Osteoblast (primary cell): ENCODE measurements at places on chromosomes 5 and 9. TPM values are rescaled to one million over a fixed set of nuclear protein-coding genes. Genes with fewer than 3 reads are reported as not detected.
A peak's percentile ranks its signal among the peaks of the same experiment; 100 is the strongest.

DNA sequence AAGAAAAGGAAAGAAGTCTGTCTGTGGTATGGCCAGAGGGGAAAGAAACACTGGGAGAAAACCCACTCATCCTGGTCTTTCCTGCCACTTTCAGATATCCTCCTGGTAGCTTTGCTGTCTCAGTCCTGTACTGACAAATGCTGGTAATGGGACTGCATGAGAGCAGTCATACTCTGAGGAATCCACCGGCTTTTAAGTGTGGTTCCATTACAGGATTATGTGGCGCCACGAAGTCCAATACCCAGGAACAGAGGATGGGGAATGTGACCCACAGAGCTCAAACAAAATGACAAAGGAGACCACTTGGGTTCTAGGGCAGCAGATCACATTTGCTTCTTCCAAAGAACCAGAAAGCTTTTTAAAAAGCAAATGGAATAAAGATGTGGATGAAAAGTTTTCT, 26.3 kb upstream of the FBP1 start:
- no peak for DNase-seq

DNA sequence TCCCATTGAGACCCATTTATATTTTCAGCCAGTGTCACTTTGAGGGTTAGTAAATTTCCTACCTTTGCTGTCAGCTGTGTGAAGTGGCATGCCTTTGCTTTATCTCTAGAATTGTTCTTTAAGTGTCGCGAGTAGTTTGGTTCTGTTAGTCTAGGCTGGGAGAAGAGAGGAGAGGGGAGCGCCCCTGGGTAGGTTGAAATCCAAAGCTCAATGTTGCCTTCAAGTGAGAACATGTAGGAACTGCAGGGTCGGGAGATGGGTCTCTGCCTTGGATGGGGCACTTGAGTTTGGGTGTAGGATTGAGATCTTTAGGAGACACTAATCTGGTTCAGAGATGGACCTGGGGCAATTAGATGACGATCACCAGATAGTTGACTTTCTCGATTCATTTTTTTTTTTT, 46.3 kb downstream of the STC2 start:
- DNase-seq, result peak; percentile 80

GRCh38 chr9:132061526-132061925, 18.1 kb downstream of the MED27 start:
- no peak for DNase-seq

DNA sequence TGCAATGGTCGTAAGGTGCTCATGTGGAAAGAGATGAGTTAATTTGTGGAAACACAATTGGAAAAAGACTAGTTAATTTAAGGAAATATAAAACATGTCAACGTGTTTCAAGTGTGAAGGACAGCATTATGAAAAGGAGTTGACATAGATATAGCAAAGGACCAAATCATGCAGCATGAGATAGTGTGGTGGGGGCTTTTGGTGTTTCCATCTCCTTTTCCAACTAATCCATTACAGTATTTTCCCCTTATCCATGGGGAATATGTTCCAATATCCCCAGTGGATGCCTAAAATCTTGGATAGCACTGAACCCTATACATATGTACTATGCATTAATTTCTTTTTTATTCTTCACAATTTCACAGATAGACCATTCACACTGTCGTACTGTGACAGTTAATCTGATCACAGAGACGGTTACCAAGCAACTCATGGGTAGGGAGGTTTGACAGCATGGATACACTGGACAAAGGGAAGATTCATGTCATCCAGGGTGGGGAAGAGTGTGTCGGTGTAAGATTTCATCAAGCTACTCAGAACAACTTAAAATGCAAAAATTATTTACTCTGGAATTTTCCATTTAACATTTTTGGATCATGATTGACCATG, 238.6 kb downstream of the CDH12 start:
- DNase-seq, result no peak

DNA sequence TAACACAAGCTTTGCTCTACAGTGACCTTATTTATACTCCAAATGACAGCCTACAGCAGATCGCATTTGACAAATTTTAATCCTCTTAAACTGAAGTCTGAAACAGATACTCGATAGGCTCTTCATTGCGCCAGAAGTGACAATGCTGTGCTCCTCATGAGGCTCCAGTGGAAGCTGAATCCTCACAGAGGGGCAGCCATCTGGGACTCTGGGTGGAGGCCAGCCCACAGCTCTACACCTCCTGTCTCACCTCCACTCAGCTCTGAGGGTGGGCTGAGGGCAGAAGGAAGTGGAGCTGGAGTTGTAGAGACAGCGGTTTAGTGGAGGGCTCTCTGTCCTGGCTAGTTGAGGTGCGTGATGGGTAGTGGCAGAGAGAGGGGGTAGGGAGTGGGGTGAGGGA, 283.3 kb upstream of the ANKRD55 start:
- no peak for DNase-seq

DNA sequence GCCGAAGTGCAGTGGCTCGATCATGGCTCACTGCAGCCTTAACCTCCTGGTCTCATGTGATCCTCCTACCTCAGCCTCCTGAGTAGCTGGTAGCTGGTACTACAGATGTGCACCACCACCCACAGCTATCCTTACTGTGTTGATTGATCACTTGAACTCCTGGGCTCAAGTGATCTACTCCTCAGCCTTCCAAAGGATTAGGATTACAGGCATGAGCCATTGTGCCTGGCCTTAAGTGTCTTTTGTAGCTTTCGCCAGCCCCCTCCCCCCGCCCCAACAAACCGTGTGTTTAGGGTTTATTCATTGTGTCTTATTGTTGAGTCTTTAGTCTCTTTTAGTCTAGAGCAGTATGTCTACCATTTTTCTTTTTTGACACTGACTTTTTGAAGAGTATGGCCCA, 33.1 kb downstream of the SPIN1 start:
- no peak for DNase-seq

DNA sequence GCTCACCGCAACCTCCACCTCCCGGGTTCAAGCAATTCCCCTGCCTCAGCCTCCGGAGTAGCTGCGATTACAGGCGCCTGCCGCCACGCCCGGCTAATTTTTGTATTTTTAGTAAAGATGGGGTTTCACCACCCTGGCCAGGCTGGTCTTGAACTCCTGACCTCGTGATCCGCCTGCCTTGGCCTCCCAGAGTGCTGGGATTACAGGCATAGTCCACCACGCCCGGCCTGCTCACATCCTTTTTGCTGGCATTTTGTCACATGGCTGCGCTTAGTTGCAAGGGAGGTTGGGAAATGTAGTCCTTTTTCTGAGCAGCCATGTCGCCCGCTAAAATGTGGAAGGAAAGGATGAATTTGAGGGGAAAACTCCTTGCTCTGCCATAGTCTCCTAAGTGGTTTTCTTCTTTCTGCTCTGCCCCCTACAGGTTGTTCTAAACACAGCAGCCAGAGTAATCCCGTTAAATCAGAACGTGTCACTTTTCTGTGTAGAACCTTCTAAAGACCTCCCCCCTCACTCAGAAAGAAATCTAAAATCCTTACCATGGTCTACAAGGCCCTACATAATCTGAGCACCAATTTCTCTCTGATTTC, 57.8 kb upstream of the HSPA9 start:
- DNase-seq, result peak; percentile 85

DNA sequence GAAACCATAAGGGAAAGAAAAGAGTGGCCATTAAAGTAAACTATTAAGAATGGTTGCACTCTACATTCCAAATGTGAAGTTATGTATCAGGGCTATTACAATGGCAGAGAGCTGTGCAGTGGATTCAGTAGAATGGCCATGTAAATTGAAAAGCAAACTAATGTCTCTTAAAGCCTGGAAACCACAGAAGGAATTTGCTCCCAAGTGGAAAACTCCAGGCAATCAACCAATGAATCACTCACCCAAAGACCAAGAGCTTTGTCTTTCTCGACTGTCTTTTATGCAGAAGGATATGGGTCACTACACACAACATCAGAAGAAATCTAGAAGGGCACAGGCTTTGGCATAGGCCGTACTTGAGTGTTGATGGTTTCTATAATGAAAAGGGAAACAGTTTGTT, 114.9 kb downstream of the TLE1 start:
- no peak for DNase-seq

DNA sequence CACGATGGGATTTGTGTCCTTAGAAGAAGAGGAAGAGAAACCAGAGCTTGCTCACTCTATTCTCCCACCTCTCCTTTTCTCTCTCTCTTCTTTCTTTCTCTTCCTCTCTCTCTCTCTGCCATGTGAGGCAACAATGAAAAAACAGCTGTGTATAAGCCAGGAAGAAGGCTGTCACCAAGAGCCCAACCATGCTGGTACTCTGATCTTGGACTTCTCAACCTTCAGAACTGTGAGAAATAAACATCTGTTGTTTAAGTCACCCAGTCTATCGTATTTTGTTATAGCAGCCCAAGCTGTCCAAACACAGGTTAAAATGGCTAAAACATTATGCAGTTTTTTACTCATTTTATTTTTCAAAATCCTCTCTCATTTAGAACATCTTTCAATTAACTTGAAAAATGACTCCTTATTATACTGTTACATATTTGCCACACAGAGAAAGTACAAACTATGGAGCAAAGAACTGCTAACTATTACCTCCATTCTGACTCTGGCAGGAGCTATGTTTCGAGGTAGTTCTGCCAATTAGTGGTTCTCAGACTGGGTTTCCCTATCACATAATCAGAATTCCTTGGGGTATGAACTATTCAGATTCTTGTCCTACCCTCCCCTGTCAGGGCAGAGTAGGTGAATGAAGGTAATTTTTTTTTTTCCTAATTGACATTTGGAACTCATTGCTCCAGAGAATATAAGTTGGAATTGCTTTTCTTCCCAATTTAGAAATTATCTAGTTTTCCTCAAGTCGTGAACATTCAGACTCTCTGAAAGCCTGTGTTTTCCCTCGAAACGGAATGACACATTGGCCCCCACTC, 434.6 kb downstream of the ENC1 start:
- peak; percentile 75 for DNase-seq

DNA sequence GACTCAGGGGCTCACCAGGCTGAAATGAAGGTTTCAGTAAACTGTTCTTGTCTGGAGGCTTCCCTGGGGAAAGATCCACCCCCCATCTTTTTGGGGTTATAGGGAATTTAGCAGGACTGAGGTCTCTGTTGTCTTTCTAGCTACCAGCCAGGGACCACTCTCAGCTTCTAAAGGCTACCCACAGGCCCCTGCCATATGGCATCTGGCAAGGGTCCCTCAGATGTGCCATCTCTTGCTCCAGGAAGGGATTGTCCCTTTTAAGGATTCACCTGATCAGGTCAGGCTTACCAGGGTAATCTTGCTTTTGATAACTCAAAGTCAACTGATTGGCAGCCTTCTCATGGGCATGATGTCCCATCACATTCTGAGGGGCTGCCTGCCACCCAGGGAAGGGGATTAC, 65.0 kb downstream of the NSUN2 start:
- no peak for DNase-seq

GRCh38 chr5:116939641-116940040, 365.0 kb upstream of the SEMA6A start:
- DNase-seq, result no peak

DNA sequence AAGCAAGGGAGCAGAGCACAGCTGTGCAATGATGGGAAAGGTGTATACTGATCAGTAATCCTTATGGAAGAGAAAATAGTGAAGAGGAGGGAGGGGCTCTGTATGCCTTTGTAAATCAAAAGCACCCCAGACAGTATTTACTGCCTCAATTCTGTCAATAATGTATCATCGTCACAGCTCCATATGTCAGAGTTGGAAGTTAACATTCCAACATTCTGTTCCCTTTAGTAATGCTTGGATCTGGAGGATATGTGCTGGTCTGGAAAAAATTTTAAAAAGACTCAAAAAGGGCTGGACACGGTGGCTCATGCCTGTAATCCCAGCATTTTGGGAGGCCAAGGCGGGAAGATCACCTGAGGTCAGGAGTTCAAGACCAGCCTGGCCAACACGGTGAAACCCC, 310.4 kb downstream of the ACTL7B start:
- no peak for DNase-seq

DNA sequence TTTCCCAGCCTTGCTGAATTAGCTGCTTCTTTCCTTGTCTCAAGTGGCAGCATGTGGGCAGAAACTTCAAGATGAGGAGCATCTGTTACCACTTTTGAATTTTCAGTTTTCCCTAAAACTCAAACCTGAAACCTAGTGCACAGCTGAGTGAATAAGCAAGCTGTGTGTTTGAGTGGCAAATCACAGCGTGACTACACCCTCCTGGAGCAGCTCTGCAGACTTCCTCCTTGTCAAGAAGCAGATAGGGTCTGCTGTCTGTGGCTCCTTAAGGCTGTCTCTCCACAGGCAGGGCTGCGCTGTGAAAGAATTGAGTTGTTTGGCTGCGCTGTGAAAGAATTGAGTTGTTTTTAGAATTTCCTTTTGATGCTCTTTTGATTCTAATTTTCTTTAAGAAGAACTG, 179.7 kb upstream of the HAPLN1 start:
- no peak for DNase-seq

GRCh38 chr5:62354028-62354874, 48.2 kb downstream of the KIF2A start:
- peak; percentile 19 for DNase-seq

DNA sequence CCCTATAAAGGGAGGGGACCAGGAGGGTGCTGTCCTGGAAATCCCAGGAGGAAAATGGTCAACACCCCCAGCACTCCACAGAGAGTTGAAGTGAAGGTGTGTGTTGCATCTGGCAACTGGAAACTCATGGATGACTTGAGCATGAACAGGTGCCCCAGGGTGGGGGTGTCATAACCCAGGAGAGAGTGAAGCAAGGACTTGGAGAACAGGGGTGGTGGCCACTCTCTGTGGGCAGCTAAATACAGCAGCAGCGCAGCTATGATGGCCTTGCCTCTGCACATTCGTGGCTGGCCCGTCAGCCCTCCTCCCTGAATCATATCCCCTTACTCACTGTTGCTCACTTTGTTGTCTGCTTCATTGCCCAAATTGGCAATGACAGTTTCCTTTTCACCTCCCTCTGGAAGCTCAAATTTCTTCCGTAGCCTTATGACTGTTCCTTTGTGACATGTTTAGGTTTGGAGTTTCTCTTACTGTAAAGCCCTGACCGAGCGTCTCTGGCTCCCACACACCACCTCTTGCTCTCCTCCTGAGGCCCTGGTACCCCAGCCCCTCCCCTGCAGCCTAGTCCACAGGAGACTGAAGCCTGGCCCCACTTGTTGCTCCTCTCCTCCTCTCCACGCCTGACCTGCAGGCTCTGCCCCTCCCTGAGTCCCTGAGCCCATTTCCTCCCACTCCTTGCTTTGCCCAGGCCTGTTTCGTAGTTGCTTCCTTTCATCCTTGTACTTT, 185.8 kb downstream of the CD180 start:
- DNase-seq, result peak; percentile 66

DNA sequence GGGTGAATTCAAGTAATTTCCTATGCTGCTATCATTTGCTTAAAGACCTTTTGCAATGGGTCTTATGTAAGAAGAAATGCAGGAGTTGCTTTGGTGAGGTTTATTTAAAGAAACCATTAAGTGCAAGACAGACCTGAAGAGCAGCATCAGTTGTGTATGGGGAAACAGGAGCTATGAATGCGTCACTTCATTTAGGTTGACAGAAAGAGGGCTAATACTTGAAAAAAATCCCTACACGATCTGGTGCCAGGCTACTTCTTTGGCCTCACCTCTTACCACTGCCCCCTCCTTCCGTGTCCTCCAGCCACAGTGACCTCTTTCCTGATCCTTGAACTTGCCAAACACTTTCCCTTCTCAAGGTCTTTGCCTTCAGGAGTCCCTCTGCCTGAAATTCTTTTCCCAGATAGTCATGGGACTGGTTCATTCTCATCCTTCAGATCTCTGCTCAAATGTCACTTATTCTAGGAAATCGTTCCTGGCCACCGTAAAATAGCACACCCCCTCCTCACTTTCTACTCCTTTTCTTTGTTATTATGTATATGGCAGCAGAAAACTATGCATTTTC, 1.4 kb upstream of the JAK2 start:
- no peak for DNase-seq

Gene SARDH
- 5.4 and 10.9 TPM in 2 replicates for total RNA-seq

Gene IL31RA
- total RNA-seq, result 0.36 TPM in 1 of 2 replicates, not detected in the other

Gene ARID3C
- under 0.01 TPM in 1 of 2 replicates, not detected in the other for total RNA-seq

Gene PKN3
- total RNA-seq, result 3.5 and 4.3 TPM in 2 replicates

Gene GLRA1
- total RNA-seq, result not detected in 2 replicates

Gene SLC36A2
- total RNA-seq, result not detected in 2 replicates

Gene ACTBL2
- not detected in 2 replicates for total RNA-seq
